Epithelial cell of proximal tubule (primary cell): ENCODE measurements at places on chromosomes 7 and 10. TPM values are rescaled to one million over a fixed set of nuclear protein-coding genes. Genes with fewer than 3 reads are reported as not detected.

The CDK1 gene
- 127 and 141 TPM in 2 replicates for total RNA-seq

The ATRNL1 gene
- 11.7 and 12.4 TPM in 2 replicates for total RNA-seq

The BLOC1S2 gene
- 34.7 and 38.4 TPM in 2 replicates for total RNA-seq

The OR2A1 gene
- 0.17 TPM in 1 of 2 replicates, not detected in the other for total RNA-seq

The TUBAL3 gene
- not detected in 2 replicates for total RNA-seq

The CRYGN gene
- not detected in 2 replicates for total RNA-seq

The SH2D4B gene
- not detected in 2 replicates for total RNA-seq

The CCZ1 gene
- 29.2 and 57.6 TPM in 2 replicates for total RNA-seq

The PON1 gene
- not detected in 2 replicates for total RNA-seq

The VAX1 gene
- total RNA-seq, result not detected in 2 replicates

The AKR1D1 gene
- not detected in 2 replicates for total RNA-seq

DNA sequence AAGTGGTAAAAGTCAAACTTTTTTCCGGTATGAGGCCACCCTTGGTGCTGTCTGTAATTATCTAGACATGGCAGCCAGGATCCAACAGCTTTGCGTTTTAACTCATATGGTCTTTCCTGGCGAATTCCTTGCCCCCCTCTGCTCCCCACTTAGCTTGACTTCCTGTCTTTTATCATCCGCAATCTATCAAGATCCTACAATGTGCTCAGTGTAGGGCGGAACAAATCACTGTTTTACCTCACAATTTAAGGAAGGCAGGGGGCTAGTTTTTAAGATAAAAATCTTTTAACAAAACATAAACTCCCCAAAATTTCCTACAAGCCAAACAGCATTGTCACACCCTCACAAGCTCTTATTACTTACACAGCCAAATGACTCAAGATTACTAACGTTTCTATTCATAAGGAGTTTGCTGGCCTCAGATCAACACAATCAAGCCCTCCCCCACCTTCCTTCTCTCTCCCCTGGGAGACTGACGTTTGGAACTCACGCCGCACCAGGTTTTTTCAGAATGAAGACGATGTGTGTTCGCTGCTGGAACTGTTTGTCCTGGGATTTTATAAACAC is 1.3 kb upstream of the CDK14 start:
- DNase-seq, result peak; percentile 40

DNA sequence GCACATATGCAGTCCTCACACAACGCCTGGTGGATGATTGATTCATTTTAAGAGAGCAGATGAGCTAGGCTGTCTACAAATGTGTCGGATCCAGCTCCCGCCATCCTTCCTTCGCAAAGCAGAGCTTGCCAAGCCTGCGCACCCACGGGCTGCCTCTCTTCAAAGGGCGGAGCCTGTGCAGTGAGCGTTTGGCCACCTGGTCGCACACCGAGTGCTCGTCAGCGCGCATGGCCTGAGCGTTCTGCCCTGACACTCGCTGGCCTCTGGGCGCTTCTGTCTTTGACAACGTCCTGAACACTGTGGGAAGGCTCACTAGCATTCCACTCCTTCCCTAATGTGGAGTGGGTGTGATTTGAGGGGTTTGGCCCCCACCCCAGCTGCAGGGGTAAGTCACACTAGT is 47.1 kb upstream of the TMEM72 start:
- DNase-seq, result no peak

GRCh38 chr10:106563384-106563783 is 601.1 kb downstream of the SORCS1 start:
- DNase-seq, result no peak

GRCh38 chr7:55774327-55775050 is 88.1 kb downstream of the SEPTIN14 start:
- no peak for DNase-seq

DNA sequence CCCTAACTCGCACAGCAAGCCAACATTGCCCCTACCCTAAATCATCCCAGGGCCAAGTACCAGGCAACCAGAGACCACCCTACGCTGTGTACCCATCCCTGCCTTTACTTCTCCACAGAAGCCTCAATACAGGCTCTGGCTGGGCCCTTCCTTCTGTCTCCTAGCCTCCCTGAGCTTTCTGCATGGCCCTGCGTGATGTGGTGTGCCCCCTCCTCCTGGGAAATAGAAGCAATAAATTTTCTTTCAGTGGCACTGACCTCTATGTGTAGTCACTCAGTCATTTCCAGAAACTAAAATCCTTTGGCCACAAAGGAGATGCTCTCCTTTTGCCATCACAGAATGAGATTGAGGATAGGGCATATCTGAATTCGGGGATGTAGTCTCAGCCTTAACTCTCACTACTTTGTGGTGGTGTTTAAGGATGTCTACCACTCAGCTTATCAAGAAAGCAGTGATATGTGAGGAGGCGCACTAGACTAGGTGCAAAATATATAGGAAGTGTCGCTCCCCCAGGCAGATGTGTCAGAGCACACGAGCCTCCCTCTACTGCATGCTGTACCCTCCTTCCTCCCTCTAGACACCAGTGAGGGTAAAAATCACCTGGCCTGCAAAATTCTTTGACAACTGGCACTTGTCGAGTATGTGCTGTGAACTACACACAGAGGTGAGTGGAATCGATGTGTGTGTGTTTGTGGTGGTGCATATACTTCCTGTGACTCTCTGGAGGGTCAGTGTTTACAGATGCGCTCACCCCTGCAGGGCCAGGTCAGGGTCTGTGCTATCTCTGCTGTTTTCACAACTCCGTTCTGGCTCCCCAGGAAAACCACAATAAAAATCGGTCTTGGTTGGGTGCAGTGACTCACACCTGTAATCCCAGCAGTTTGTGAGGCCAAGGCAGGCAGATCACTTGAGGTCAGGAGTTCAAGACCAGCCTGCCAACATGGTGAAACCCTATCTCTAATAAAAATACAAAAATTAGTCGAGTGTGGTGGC is 825.9 kb upstream of the IGFBP3 start:
- DNase-seq, result peak; percentile 63

DNA sequence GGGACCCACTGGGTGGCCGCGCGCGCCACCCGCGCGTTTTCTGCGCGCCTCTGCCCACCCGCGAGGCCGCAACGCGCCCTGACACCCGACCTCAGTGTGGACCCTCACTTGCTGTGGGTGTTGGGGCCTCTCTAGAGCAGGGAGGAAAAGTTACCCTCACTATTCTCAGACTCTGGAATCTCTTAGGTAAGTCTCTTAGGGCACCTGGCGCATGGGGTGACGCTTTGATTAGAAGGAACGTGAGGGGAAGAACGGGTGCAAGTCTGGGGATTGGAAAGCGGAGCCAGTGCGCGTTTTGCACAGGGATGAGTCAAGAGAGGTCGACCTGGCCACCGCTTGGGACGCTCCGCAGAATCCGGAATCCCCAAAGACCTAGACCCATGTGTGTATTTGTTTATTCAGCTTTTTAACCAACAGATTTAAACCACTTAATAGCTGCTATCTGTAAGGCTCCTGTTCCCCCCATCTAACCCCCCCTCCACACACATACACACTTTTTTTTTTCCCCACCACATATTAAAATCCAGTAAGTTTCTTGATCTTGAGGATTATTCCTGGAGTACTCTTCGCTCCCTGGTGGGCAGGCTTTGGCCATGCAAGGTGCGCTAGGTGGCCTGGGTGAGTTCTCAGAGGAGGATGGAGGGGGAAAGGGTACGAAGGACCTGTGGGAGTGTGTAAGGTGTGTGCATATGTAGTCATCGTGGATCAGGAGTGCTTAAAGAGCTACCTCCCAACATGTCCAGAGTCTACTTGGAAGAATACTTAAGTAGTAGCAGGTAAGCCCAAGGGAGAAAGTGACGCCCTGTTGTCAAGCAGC is 169.1 kb upstream of the PPP1R3A start:
- DNase-seq, result no peak

- DNase-seq, result no peak
Measured at GRCh38 chr7:19982841-19983835, 209.7 kb upstream of the TMEM196 start.

- DNase-seq, result no peak
Measured at GRCh38 chr10:123354521-123354920, 200.3 kb downstream of the BUB3 start.

DNA sequence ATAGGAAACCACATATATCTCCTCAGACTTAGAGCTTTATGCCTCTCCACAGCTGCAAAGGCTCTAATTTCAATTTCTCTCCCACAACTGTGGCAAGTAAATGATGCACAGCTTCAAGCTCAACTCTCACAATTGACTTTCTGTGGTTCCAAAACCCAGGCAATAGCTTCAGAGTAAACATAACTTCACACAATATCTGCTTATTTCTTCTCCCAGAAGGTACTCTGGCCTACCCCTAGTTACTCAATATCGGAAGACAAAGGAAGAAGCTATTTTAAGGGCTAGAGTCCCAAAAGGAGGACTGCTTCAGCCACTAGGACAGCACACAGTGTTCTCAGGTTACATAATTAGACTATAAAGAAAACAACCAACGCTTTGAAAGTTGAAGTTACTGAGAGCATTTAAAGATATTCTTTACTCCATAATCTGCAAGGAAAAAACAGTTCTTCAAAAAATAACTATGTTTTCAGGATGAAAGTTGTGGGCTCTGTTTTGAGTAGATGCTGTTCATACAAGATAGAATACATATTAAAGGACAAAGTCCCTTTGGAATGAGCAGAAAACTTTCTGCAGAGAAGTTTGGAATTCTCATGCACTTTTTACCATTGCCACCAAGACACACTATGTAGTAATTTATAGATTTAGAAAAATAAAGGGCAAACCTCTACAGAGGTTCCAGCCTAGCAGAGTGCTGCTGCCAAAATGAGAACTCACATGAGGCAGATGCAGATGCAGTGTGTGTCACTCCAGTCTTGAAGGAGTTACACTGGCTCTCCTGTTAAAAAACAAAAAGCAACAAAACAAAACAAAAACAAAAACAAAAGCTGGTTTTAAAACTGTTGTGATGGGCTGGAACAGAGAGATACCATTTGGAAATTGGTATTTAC is 81.8 kb downstream of the NT5C2 start:
- DNase-seq, result no peak

GRCh38 chr10:64408391-64409183 is 887.4 kb downstream of the REEP3 start:
- no peak for DNase-seq

DNA sequence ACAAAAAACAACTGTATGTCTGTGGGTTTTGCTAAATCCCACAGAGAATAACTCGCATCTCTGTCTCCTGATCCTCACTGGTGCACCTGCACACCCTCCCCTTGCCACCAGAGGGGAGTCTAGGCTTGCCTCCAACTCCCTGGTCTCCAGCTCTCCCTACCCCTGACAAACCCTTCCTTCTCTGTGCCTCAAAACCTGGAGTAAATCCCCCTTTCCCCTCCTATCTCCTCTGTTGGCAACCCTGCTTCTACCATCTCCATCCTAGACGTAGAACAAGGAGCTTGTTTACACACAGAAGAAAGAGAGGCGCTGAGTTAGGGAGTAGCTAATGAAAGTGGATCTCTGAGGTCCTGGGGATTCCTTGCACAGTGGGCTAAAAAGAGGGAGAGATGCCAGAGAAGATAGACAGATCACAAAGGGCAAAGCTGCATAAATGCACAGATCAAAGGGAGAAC is 6.0 kb downstream of the MBLAC1 start:
- no peak for DNase-seq

- DNase-seq, result no peak
Measured at GRCh38 chr10:8069627-8070026, 15.1 kb downstream of the GATA3 start.

DNA sequence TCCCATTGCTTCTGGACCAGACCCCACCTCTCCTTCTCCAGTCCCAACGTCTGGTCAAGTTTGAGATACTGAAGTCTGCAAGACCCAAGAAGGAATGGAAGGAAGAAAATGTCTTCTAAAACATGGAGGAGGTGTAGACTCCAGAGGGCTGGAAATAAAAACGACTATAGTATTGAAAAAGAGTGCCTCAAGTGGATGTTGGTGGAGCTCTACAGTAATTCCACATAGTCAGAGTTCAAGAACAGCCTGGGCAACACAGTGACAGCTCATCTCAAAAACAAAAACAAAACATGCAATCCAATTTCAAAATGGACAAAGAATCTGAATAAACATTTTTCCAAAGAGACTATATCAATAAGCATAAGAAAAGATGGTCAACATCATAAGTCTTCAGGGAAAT is 2.3 kb upstream of the PCGF6 start:
- DNase-seq, result no peak

DNA sequence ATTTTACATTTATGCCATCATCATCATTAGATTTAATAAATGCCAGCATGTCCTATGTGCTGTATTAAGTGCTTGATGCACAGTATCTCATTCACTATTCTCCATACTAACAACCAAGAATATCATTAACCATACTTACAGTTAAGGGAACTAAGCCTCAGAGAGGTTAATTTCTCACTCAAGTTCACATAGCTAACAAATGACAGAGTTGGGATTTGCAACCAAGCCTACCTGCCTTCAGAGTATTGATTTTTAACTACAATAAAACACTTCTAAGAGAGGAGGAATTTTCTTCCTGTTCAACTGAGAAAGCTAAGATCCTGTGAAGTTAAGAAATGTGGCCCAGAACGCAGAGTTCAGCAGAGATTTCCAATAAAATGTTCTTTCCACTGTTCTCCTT is 403.0 kb downstream of the KCNMA1 start:
- no peak for DNase-seq

GRCh38 chr7:129188892-129189660 is 643 bp downstream of the SMO start:
- DNase-seq, result no peak

- DNase-seq, result no peak
Measured at GRCh38 chr10:526651-527312, 162.7 kb downstream of the DIP2C start.

DNA sequence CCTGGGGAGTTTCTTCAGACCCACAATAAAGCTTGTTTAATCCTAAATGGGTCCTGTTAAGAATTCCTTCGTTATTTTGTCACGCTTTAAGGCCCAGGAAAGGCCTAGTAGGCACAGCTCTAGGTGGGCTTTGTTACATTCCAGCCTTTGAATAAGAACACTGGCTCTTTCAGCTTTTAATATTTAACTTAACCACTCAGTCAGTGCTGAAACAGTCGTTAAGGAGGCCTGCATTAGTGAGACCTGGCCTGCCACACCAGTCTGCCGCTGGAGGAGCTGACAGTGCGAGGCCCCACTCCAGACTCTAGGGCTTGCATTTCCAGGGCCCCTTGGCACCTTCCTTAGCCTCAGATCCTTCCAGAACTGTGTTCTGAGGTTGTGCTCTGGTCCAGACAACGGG is 351.4 kb downstream of the GLRX3 start:
- DNase-seq, result no peak

DNA sequence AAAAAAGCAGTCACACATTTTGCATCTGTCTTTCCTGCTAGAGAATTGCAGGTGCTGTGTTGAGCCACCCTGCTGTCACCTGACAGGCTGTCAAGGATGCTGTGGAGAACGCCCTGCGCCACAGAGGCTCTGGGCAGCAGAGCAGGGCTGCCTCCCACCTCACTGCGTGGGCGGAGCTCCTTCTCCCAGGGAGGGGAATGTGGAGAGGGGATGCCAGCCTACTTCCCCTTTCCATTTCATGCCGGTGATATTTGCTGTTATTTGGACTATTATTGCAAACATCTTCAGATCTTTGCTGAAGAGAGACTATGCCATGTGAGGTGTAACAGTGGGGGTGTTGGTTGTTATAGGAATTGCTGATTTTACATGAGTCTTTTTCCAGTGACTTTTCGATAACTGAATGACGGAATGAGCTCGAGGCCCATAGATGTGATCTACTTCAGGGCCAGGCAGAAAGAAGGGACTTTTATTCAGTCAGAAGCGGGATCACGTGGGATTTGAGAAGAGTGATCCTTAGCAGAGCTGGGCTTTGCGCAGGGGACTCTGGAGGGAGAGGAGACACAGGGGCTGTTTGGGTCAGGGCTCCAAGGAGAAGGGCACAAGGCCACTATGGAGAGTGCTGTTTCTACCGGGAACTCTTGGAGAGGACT is 13.6 kb upstream of the PRKAG2 start:
- DNase-seq, result no peak

GRCh38 chr10:117391436-117392205 is 16.4 kb upstream of the PDZD8 start:
- no peak for DNase-seq

- no peak for DNase-seq
Measured at GRCh38 chr7:116953906-116954838, 871 bp downstream of the ST7 start.
